ENCODE measurements at places on chromosomes 2 and 18.

DNA sequence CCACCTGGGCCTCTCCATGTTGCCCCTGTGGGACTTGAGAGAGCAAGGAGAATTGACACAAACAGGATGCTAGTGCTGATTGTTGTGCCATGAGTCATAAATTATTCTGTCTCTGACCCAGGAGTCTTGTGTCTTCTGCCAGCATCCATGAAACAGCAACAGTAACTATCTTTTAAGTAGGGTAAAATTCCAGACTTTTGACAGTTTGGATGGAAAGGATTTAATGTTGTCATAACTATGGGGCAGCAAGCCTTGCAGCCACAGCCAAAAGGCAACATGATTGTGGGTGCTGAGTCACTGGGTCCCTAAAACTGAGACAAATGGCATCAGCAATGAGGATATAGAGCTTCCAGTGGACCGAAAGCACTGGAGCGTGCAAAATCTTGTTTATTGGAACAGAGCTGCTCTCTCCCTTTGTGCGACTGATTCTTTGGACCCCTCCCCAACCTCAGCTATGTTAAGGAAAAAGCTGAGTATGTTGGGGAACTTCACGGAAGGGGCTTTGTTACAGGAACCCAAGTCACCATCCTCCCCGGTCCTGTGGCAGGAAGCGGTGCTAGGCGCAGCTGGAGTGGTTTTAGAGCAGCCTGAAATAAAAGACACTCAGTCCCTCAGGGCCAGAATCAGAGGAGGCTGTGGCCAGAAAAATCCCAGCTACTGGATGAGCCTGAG is 9.6 kb upstream of the ITPRIPL1 start:
- DNase-seq, result peak; percentile 64

GRCh38 chr2:105809097-105809473 is 64.4 kb downstream of the NCK2 start:
- no peak for DNase-seq

GRCh38 chr2:217793566-217794132 is 209.1 kb downstream of the TNS1 start:
- no peak for DNase-seq

DNA sequence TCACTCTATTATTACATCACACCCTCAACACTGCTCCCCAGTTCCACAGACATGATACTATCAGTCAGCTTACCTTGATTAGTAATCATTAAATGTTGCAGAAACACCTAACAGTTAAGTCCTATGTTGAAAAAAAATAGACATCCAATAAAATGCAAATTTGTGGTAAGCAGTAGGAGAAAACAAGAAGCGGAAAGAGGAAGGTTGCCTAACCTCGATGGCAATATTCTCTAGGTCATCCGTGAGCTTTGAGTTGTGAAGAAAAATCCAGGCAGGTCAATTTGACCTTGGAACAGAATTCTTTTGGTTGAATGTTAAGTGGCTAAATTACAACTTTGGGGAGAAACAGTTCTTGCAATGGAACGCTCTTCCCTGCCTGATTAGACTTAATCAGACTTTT is 264.4 kb downstream of the AFF3 start:
- DNase-seq, result no peak

Data from hematopoietic multipotent progenitor cell (in vitro differentiated cells).